Right renal pelvis (tissue), 4 donors: ENCODE measurements at places on chromosomes 6 and 20. TPM values are rescaled to one million over a fixed set of nuclear protein-coding genes. Genes with fewer than 3 reads are reported as not detected.

DNA sequence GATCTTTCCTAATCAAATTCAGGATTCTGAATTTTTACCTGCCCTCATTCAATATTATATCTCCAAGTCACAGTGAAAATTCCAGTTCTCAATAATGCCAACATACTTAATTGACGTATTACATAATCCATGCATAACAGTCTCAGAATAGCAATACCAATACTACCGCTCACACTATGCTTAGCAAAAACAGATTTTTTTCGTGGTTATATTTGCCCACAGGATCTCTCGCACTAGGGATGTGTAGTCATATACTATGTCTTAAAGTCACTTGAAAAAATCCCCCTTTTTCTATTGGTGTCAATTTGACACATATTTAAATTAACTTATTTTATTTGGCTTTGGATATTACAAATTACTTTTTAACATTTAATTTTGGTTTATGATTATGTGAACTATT is 323.1 kb upstream of the SLC35B3 start:
- no peak for DNase-seq

NMBR gene
- polyA plus RNA-seq: 0.30 TPM

DNA sequence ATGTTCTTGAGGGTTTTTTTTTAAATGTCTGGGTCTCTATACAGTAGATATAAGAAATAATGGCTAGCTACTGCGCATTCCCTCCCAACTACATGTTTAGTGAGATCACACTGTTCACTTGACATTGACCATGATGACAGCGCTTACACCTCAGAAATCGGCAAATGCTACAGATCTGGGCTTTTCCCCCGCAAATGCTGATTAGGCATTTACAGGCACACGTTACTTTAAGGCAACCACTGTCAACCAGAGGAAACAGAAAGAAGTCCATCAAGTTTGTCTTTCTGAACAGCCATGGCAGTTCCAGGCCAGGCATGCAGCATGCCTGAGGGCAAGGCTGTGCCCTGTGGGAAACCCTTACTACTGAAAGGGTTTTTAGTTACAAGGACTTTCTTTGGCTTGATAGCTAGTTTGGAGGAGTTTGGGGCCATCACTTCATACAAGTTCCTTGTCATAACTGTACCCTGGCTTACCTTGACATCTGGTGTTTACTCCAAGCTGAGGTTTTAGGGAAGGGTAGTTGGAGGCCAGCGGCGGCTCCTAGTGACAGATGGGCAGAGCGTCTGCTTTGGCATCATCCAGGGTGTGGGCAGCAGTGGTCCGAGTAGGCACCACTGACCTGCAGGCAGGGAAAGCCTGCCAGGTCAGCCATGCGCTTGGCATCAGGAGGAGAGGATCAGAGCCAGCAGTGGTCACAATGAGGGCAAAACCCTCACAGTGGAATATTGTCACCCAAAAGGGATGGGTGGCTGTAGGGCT is 43.0 kb downstream of the CFAP61 start:
- no peak for DNase-seq

COX7A2 gene
- polyA plus RNA-seq: 278 TPM

GRCh38 chr20:24317224-24317623 is 152.2 kb upstream of the SYNDIG1 start:
- no peak for DNase-seq
